ENCODE measurements at places on chromosomes 5 and 9. TPM values are rescaled to one million over a fixed set of nuclear protein-coding genes. Genes with fewer than 3 reads are reported as not detected.

Gene C5orf47
- total RNA-seq = not detected

Gene AMACR
- total RNA-seq = 31.1 TPM

DNA sequence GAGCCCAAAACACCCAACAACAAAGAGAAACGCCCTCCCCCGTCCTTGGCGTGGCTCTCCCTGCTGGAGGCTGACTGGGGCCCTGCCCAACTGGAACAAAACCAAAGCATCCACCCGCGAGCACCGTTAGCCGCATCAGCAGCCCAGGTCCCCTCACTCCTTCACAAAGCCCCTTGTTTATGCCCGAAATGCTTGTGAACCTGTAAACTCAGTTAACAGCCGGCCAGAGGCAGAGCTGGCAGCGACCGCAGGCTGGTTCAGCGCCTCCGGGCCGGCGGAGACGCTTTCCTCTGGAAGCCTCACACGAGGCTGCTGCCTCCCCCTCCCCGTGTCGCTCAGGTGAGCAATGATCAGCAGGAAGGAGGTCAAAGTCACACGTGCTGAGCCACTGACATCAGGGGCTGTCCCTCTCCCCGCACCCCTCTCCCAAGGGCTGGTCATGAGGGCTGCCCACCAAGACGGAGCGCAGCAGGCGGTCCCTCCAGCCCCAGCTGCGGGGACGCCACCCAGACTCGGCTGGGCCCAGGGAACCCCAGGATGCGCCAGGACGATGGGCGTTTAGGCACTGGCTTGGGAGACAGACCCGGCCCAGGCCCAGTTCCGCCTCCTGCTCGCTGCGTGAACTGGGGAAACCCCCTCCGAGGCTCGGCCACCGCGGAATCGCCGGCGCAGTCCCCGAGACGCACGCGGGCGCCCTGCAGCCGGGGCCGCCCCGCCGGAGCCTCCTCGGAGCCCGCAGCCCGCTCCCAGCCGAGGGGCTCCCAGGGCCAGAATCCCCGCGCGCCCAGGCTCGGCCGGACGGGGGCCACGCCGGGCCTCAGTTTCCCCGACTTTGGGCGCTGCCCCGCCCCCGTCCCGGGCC lies 563 bp downstream of the SNAPC4 start:
- peak; percentile 31 for DNase-seq
- H3K27me3 ChIP-seq = no peaks in the 10 kb centered on the region
- H3K4me1 ChIP-seq = peaks cover 13% of the 10 kb centered on the region
- H3K4me3 ChIP-seq = peak overlapping the region; percentile 100

GRCh38 chr5:123007182-123007581 lies 29.3 kb downstream of the PPIC start:
- H3K36me3 ChIP-seq = no peaks in the 10 kb centered on the region
- no peaks in the 10 kb centered on the region for H3K4me1 ChIP-seq
- no peaks in the 10 kb centered on the region for H3K27me3 ChIP-seq
- no peak overlapping the region for H3K27ac ChIP-seq

Gene ELL2
- 25.5 TPM for total RNA-seq

Gene ALDH1A1
- total RNA-seq = 3.7 TPM

DNA sequence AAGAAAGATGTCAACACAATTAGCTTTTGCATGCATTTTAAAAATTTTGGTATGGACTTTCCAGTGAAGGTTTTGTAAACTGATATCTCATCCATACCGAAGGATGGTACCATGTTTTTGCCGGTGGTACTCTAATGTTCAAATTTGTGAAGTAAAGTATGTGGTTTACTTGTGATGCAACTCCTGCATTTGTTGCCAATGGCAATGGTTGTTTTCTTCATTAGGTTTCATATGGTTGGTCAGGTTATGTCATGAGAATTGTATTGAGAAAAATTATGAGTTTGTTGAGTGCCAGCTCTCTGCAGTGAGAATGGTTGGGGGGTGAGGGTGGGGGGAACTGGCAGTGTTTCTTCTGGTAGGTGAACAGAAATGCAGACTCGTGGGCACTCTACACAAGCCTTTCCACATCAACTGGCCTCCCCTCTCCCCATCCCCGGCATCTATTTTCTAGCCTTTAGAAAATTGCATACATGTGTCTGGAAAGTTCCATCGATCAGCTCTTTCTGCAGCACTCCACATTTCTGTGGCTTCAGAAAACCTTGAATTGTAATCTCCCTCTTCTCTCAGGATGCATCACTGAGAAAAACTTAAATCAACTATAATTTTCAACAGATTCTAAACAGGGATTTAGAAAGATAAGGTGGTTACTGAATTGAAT lies 107.7 kb downstream of the PDE4D start:
- H3K27ac ChIP-seq = peak overlapping the region; percentile 87
- no peak for DNase-seq
- H3K4me3 ChIP-seq = no peak overlapping the region
- H3K36me3 ChIP-seq = peaks cover 4% of the 10 kb centered on the region

- H3K4me3 ChIP-seq = no peak overlapping the region
- H3K36me3 ChIP-seq = no peaks in the 10 kb centered on the region
These were observed 21.6 kb upstream of the SVEP1 start for GRCh38 chr9:110601098-110601497.

GRCh38 chr5:59038798-59039295 lies 456.0 kb downstream of the RAB3C start:
- H3K27ac ChIP-seq = no peak overlapping the region
- H3K36me3 ChIP-seq = no peaks in the 10 kb centered on the region
- H3K27me3 ChIP-seq = no peaks in the 10 kb centered on the region
- peak overlapping the region; percentile 97 for H3K4me3 ChIP-seq

Gene DIRAS2
- not detected for total RNA-seq

Gene CCDC171
- total RNA-seq = 2.4 TPM

- DNase-seq = no peak
- no peak overlapping the region for H3K4me3 ChIP-seq
- H3K27ac ChIP-seq = no peak overlapping the region
- H3K27me3 ChIP-seq = peaks cover 79% of the 10 kb centered on the region
These were observed 52.1 kb upstream of the LMX1B start for GRCh38 chr9:126561582-126561981.

GRCh38 chr5:87229780-87230179 lies 37.9 kb upstream of the RASA1 start:
- no peak overlapping the region for H3K27ac ChIP-seq
- H3K4me1 ChIP-seq = no peaks in the 10 kb centered on the region
- H3K36me3 ChIP-seq = no peaks in the 10 kb centered on the region
- peak; percentile 46 for DNase-seq

- H3K4me1 ChIP-seq = no peaks in the 10 kb centered on the region
- no peak overlapping the region for H3K27ac ChIP-seq
- no peaks in the 10 kb centered on the region for H3K36me3 ChIP-seq
These were observed 113.3 kb upstream of the RAD23B start for GRCh38 chr9:107169796-107170195.

GRCh38 chr9:123738648-123739047 lies 191.3 kb downstream of the DENND1A start:
- no peaks in the 10 kb centered on the region for H3K36me3 ChIP-seq
- H3K27ac ChIP-seq = no peak overlapping the region
- H3K4me3 ChIP-seq = no peak overlapping the region
- DNase-seq = no peak
- no peaks in the 10 kb centered on the region for H3K27me3 ChIP-seq
- H3K4me1 ChIP-seq = no peaks in the 10 kb centered on the region

Gene SOX30
- not detected for total RNA-seq

Gene TMOD1
- 7.1 TPM for total RNA-seq

Gene DMRT3
- not detected for total RNA-seq

- no peak for DNase-seq
- H3K36me3 ChIP-seq = no peaks in the 10 kb centered on the region
- H3K27me3 ChIP-seq = no peaks in the 10 kb centered on the region
- H3K27ac ChIP-seq = no peak overlapping the region
- no peaks in the 10 kb centered on the region for H3K4me1 ChIP-seq
These were observed 70.0 kb downstream of the GLDC start for GRCh38 chr9:6575324-6576034.

DNA sequence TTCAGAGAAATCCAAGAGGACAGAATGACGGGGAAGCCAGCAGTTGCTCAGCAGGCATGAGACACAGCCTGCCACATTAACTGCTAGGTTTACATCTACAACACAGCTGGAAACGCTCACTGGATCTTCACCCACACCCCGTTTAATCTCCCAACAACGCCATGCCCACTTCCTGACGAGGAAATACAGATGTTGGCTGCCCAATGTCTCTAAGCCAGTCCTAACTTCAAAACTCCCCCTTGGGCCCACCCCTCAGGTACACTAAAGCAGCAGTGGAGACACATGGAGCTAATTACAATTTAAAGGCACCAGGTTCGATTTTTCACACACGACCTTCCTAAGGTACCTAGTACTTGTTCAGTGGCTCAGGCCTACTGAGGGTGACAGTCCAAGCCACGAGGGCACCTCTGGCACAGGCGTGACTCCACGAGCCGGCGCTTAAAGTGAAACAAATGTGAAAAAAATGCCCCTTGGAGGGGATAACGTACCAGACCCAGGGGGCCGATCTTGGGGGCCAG lies 904 bp downstream of the RPL12 start:
- peak overlapping the region; percentile 95 for H3K27ac ChIP-seq
- H3K36me3 ChIP-seq = peaks cover 46% of the 10 kb centered on the region
- H3K4me1 ChIP-seq = peaks cover 23% of the 10 kb centered on the region
- DNase-seq = no peak

- DNase-seq = no peak
- no peaks in the 10 kb centered on the region for H3K27me3 ChIP-seq
- no peak overlapping the region for H3K4me3 ChIP-seq
- H3K27ac ChIP-seq = no peak overlapping the region
These were observed 54.3 kb downstream of the TSTD2 start for GRCh38 chr9:97578846-97579245.

GRCh38 chr5:62112689-62113228 lies 193.2 kb upstream of the KIF2A start:
- H3K4me3 ChIP-seq = no peak overlapping the region
- DNase-seq = no peak
- no peaks in the 10 kb centered on the region for H3K4me1 ChIP-seq
- H3K36me3 ChIP-seq = no peaks in the 10 kb centered on the region

- H3K27ac ChIP-seq = no peak overlapping the region
- H3K4me1 ChIP-seq = 0 out of 2 replicates have a peak, but pooled peaks cover under 1% of the 10 kb centered on the region
- H3K27me3 ChIP-seq = no peaks in the 10 kb centered on the region
- H3K4me3 ChIP-seq = no peak overlapping the region
- no peak for DNase-seq
- H3K36me3 ChIP-seq = no peaks in the 10 kb centered on the region
These were observed 66.7 kb downstream of the PCDH1 start for GRCh38 chr5:141811287-141812155.

DNA sequence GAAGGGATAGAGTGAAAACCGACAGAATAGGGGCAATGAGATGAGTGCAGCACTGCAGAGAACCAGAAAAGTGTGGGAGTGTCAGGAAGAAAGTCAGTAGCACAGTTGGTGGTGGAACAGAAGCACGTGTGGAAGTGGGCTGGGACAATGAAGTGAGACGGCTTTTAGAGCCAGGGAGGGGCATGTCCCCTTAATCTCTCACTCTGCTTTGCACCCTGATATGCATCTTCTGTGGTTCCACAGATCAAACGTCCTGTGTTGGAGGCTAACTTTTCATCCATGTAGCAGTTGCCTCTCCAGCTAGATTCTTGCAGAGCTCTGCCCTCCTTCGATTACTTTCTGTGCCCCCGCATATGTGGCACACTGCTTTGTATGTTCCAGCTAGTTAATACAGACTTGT lies 163.6 kb downstream of the DOCK8 start:
- H3K27ac ChIP-seq = no peak overlapping the region
- H3K4me3 ChIP-seq = no peak overlapping the region

- no peak overlapping the region for H3K27ac ChIP-seq
- H3K4me3 ChIP-seq = no peak overlapping the region
- no peaks in the 10 kb centered on the region for H3K4me1 ChIP-seq
- no peak for DNase-seq
- H3K27me3 ChIP-seq = no peaks in the 10 kb centered on the region
These were observed 13.0 kb downstream of the SNX24 start for GRCh38 chr5:122858451-122858850.

DNA sequence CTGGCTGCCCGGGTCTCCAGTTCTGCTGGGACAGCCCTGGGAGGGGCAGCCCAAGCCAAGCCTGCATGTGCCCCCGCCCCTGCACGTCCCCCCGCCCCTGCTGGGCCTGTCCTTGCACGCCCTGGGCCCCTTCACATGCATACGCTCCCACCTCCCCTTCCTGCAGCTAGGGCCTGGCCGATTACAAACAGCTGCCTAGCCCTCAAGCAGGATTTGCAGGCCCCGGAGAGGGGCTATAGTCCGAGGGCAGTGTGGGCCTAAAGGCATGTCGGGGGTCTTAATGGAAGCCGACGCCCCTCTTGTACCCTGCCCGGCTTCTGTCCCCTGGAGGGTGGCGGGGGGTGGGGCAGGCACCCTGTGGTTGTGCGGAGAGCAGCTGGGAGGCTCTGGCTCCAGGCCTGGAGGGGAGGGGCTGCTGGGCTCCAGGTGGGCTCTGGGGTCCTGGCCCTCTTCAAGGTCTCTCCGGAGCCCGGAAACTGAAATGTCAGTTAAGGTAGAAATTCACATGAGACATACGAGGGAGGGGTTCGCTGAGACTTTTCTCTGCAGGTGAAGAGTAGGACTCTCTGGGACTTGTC lies 16.9 kb downstream of the COL5A1 start:
- no peaks in the 10 kb centered on the region for H3K4me1 ChIP-seq
- H3K27me3 ChIP-seq = peaks cover 5% of the 10 kb centered on the region
- H3K4me3 ChIP-seq = no peak overlapping the region
- H3K27ac ChIP-seq = no peak overlapping the region

Gene C9
- total RNA-seq = not detected

Gene SLC27A6
- total RNA-seq = not detected

DNA sequence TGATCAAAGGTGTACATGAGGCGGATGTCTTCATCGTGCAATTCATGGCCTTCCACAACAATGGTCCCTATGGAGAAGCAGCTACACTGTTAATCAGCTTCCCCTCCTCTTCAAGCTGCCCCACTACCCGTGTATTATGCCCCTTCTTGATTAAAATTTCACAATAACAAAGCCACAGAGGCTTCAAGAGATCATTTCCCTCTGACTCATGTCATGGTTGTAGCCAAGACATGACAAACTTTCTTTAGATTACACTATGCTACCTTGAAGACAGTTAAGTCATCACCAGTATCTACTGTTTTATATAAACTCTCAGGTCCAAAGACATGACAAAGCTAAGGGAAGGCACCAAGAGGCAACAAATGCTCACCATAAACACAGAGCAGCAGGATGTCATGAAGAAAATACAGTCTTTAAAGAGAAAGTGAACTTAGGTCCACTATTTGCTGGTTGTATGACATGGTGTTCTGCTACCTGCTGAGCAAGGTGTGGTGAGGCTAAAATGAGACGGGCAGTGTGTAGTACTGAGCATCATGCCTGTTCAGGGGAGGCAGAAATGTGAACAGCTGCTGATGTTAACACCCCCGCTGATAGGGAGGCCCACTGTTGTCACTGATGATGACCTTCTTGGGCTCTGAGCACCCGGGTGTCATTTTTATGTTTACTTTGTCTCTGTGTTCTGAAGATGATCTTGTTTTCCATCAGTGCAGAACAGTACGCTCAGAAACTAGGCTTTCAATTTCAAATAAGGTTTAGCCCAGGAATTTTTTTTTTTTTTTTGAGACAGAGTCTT lies 48.3 kb downstream of the IARS1 start:
- H3K4me3 ChIP-seq = no peak overlapping the region
- H3K36me3 ChIP-seq = peaks cover 66% of the 10 kb centered on the region
- no peak overlapping the region for H3K27ac ChIP-seq
- no peaks in the 10 kb centered on the region for H3K4me1 ChIP-seq
- DNase-seq = no peak

Gene ITK
- not detected for total RNA-seq
